ENCODE measurements at places on chromosomes 1 and 21.

DNA sequence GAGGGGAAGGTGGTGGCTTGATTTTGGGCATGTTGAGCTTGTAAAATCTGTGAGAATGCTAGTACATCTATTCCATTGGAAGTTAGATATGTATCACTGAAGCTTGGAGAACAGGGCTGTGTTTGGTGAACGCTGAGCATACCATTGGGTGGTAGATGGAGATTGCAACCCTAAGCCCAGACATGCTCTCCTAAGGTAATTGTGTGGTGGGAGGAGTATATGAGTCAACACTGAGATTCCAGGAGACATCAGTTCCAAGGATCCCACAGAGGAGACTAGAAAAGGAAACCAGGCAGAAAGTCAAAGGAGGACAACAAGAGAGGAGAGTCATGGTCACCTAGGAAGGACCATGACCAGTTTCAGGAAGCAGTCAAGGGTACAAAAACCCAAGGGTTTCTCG lies 60.4 kb downstream of the KIF21B start:
- DNase-seq: no peak

GRCh38 chr1:184113251-184113650 lies 61.7 kb downstream of the TSEN15 start:
- DNase-seq: no peak

DNA sequence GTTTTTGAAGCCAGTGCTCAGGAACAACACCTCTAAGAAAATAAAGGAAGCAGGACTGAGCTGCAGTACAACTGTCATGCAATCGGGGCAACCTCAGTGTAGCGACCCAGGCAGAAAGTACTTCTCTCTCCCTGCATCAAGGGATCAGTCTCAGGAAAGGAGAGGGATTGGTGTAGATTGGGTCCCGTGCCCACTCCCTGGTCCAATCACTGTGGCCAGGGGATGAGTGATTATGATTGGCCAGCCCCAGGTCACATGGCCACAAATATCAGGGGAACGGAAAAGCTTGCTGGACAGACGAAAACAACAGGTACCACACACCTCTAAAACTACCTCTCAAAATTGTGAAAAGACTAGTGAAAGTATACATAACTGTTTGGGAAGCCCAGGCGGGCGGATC lies 136.2 kb upstream of the F3 start:
- DNase-seq: no peak

GRCh38 chr1:86753700-86754099 lies 49.3 kb downstream of the SH3GLB1 start:
- DNase-seq: peak; percentile 14

GRCh38 chr1:84506729-84507453 lies 510 bp upstream of the GNG5 start:
- DNase-seq: no peak

- DNase-seq: no peak
Observed at GRCh38 chr1:233170741-233171140, 124.8 kb downstream of the PCNX2 start.

DNA sequence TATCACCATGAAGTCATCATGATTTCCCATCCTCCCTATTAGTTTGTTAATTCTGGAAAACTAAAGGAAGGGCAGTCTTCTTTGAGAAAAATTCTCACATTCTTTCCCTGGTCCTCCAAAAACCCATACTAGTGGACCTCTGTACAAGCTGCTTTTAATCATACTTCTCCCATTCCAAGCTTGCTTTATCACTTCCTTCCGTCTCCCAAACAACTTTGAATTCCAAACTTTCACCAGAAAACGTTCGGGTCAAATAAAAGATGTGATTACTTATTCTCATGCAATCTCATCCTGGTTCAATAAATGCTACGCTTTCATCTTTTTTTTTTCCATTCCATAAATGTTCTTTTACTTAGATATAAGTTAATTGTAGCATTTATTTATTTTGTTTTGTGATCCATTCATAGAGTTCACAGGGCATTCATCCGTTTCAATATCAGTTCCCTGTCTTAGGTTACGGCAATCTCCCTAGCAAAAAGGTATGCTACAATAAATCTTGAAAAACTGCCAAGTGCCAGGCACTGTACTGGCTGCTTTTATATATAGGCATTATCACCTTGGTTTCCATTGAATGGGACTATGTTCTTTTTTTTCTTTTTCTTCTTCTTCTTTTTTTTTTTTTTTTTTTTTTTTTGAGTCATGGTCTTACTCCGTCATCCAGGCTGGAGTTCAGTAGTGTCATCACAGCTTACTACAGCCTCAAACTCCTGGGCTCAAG lies 100.2 kb upstream of the GREM2 start:
- DNase-seq: no peak

GRCh38 chr1:202107801-202108731 lies 14.7 kb upstream of the GPR37L1 start:
- DNase-seq: peak; percentile 87

DNA sequence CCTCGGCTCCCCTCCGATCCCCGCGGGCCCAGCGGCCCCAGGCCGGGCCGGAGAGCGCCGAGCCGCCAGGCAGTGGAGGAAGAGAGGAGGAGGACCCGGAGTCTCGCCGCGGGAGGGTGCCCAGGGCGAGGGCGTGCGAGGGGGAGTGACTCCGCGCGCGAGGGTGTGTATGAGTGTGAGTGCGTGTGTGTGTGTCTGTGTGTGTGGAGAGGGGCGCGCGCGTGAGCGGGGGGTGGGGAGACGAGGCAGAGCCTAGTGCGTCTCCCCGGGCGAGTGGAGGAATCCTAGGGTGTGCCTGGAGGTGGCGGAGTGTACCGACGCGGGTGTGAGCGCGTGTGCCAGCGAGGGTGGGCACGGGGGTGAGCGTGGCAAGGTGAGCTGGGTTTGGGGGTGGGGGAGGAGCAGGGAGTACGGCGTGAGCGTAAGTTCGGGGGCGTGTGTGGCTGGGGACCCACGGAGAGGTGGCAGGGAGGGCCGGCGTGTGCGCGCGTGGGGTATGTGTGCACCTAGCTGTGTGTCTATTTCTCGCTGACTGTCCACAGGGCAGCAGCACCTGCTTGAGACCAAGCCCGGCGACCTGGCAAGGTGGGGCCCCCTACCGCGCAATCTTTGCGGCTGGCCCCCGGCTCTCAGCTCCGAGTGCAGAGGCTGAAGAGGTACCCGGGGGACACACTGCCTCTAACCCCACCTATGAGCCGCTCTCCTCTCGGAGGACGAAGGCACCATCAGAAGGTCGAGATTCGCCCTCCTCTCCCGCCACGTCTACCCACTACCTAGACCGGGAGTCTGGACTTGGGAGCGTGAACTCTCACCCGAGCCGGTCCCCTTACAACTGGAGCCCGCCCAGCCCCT lies 784 bp upstream of the KCND3 start:
- peak; percentile 21 for DNase-seq

GRCh38 chr1:54397090-54397591 lies 9.1 kb downstream of the SSBP3 start:
- DNase-seq: no peak

DNA sequence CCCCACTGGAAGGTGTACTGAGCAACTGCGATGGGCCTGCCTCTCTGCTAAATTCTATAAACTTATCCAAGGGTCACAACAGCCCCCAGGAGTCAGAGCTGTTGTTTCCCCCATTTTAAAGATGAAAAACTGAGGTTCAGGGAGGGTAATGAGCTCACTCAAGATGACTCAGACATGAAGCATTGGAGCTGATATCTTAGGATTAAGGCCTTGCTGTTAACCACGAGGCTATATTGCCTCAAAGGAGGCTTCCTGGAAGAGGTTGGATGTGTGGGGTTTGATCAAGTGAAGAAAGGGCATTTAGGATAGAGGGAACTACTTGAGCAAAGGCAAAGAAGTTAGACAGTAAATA lies 6.7 kb downstream of the LDLRAP1 start:
- DNase-seq: no peak

DNA sequence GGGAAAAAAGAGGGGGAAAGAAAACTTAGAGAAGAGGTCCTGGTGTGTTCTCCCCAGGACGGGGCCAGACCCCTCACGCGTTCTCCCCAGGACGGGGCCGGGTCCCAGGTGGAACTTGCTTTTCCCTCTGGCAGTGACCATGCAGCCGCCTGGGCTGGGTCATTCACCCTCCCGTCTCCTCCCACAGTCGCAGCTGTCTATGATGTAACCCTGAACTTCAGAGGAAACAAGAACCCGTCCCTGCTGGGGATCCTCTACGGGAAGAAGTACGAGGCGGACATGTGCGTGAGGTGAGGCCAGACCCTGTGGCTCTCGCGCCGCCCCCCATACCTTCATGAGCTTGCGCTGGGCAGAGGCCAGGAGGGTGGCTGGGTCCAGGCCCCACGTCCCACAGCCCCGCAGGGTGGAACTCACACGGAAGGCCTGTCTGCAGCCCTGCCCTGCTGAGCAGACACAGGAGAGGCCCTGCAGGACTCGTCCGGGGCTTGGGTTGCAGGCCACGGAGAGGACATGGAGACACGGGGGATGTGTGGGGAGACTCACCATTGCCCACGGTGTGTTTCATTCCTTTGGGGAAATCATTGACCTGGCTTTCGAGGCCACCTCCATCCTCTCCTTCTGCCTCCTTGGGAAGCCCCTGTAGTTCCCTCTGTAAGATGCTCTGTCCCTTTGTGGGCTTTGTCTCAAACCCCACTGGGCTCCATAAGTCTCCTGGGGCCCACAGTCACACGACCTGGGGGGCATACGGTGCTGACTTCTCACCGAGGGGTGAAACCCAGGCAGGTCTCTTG lies 40.7 kb upstream of the TRAPPC10 start:
- DNase-seq: no peak

DNA sequence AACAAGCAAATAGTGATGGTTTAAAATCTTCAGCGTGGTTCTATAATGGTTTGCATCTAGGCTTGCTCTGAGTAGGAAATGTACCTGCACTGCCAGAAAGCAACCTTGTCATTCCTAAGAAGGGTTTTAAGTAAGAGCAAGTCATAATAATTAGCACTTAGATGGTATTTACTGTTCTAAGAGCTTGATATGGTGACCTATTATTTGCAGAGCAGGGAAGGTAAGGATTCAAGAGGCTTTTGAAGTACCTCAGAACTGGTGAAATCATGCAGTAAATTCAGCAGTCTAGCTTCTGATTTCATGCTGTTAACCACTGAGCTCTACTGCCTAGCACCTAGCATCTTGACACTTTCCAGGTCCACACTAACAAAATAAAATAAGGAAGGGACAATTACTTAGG lies 23.7 kb downstream of the ATP1A1 start:
- no peak for DNase-seq

GRCh38 chr1:46576596-46576995 lies 25.1 kb upstream of the KNCN start:
- DNase-seq: no peak

- no peak for DNase-seq
Observed at GRCh38 chr1:182845894-182846293, 6.7 kb downstream of the DHX9 start.

DNA sequence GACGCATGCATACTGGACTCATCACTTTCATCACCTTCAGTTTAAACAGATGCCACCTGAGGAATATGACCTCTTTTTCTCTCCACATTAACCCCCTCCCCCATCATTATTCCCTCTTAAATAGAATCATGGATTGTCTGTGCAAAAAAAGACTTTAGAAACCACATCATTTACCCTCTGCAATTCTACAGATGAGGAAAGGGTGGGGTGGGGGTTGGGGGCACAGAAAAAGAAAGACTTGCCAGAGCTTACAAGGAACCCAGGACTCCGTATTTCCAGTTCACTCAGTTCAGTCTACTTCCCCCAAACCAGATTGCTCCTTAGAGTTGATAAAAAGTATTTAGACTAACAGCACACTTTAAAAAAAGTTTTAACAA lies 26.2 kb upstream of the NFIA start:
- no peak for DNase-seq

GRCh38 chr1:11703357-11704193 lies 12.1 kb downstream of the DRAXIN start:
- no peak for DNase-seq

DNA sequence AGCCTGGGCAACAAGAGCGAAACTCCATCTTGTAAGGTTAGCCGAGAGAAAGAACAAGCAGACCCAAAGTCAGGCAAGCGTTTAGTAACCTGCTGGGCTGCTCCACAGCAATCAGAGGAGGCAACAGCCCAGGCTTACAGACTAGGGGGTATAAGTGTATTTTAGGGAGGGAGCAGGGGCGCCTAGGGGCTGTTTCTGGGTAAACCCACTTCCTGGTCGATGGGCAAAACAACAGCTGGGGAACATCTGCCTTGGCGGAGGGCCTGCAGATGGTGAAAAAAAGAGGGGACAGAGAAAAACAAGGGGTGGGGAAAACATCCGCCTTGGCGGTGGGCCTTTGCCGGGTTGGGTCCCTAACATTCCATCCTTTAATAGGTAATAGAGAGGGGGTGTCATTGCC lies 5.2 kb downstream of the TAS1R1 start:
- no peak for DNase-seq

DNA sequence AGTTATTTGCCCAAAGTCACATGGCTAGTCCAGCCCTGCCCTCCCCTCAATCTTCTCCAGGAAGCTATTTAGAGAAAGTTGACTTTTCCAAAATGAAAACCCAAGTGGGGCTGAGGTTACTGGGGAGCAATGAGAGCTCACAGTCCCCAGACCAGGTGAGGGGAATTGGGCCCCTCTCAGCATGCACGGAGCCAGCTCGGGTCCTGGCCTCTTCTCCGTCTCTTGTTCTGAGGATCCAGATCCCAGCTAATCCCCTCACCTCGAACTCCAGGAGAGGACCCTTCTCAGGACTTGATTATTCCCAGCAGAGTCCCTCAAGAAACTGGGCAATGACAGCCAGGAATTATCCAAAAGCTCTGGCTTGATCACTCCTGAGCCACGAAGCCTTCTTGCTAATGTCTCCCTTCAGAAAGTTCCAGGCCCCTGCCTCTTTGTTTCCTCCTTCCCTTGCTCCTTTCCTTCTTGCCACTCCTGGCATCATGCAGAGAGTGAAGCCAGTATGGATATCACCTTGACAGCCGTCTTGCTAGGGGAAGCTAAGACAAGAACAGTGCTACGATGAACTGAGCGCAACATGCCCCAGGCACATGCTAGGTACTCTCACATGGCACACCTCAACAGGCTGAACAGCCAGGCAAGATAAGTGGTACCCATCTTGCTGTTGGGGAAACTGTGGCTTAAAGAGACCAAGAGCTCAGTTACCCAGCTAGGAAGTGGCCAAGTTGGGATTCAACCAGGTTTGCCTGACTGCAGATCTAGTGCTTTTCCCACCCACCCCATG lies 51.9 kb downstream of the KLHDC7A start:
- no peak for DNase-seq

DNA sequence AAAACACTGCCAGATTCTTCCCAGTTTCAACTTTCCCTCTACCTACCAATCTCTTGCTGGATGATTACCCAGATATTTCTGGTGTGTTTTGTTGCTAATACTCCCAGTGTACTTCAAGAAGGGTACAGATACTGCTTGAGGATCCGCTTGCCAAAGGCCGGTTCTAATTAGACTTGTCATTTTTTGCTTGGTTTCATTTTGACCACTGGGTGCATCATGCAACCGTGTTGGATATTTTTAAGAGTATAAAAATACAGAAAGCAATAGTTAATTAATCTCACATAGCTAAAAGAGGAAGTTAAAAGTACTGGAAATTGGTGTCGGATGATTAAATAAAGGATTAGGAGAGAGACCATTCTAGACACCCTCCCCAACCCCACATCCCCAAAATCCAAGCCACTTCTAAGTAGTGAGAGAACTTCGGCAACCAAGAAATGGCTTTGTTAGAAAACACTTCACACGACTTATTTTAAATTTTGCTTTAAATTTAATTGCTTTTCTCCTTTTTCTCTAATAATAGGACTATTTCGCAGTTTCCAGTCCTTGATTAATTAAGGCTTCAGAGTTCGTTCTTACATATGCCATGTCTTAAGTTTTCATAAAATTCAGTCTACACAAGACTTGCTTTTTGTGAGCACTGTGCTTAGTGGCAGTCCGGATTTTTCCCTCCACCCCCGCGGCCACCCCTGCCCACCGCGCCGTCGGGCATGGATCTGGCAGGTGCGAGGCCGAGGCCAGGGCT lies 2.5 kb upstream of the CDKN2C start:
- no peak for DNase-seq

- DNase-seq: no peak
Observed at GRCh38 chr21:35281956-35282355, 232.9 kb upstream of the RUNX1 start.
